T-cell (primary cell): ENCODE measurements at places on chromosomes 4 and X. TPM values are rescaled to one million over a fixed set of nuclear protein-coding genes. Genes with fewer than 3 reads are reported as not detected.

DNA sequence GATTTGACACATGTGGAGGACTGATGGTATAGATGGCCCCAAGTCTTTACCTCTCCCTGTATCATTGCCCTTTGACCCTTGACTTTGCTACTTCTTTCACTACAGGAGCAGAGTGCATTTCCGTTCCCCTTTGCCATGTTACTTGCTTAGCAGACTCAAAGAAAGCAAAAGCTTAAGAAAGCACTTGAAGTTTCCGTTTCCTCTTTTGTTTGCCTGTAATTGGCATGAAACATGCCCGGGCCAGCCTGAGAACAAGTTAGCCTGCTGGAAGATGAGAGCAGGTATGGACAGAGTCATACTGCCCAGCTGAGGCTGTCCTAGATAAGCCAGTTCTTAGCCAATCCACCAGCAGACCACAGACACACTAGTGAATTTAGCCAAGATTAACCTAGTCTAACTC, 206.0 kb downstream of the BCOR start:
- DNase-seq = peak; percentile 19

GRCh38 chr4:24278693-24279092, 305.7 kb downstream of the DHX15 start:
- no peak for DNase-seq

The IL1RAPL2 gene
- not detected for total RNA-seq

The DIPK2B gene
- not detected for total RNA-seq

GRCh38 chr4:48986654-48987164, 634 bp downstream of the CWH43 start:
- DNase-seq = no peak

GRCh38 chr4:107148904-107149303, 112.8 kb upstream of the DKK2 start:
- no peak for DNase-seq

GRCh38 chrX:44474410-44474809, 68.2 kb downstream of the FUNDC1 start:
- DNase-seq = no peak

DNA sequence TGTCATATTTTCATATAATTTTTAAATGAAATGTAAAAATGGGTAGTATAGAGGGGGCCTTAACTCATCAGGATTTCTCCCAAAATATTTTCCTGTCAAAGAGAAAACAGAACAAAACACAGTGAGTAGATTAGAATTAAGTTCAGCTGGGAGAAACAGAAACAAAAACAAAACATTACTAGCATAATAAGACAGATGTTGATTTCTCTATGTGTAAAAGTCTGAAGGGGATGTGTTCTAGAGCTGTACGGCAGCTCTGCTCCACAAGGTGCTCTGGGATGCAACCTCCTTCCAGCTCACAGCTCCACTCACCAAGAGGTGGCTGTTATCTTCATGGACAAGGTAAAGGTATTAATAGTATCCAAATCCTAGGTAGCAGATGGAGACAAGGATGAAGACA, 72.8 kb downstream of the ARHGEF38 start:
- no peak for DNase-seq

DNA sequence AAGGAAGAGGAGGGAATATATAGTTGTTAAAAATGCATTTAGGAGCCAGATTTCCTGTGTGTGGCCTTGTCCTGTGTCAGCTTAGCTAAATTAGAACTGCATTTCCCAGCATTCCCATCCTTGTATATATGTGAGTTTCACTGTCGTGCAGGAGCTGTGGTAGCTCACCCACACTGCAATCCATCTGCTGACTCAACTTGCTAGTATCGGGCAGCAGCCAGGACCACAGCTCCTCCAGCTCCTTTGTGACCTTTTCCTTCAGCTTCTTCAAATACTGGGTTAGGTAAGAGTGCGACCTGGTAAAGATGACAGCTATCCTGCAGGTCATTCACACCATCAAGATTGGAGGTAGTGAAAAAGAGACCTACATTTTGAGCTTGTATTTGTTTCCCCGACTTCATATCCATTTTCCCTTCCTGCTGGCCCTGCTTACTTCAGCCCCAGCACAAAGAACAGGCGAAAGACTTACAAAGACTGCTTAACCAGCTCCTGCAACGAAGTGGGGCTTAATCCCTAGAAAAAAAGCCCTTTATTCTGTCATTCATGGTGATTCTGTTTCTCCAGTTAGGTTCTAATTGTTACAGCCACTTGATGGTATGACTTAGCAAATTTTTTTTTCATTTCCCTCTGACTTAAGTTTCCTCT, 11.4 kb downstream of the ASIC5 start:
- no peak for DNase-seq

DNA sequence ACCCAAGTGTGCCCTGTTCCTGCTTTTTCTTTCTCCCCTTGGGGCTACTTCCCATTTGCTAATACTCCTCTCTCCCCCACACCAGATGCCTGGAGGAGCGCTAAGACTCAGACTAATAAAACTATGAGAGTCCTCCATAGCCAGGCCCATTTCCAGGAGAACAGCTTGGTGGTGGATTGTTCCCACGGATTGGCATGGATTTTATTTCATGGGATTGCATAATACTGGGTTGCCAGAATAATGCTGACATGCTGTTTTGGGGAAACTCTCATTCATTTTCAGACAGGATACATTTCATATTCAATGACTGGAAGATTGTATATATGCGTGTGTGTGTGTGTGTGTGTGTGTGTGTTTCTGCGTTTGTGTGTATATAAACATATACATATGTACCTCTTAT, 447.5 kb upstream of the PITX2 start:
- no peak for DNase-seq

The ZNF330 gene
- 37.9 TPM for total RNA-seq

The MEPE gene
- total RNA-seq = not detected

- DNase-seq = no peak
Measured at GRCh38 chrX:40116925-40117324, 19.2 kb upstream of the BCOR start.

- no peak for DNase-seq
Measured at GRCh38 chr4:45350438-45350837, 624.1 kb upstream of the GNPDA2 start.

The FGG gene
- total RNA-seq = 4.9 TPM

The CXCL1 gene
- not detected for total RNA-seq

- DNase-seq = no peak
Measured at GRCh38 chrX:107482046-107482445, 32.6 kb downstream of the FRMPD3 start.

The TRPC5OS gene
- total RNA-seq = 0.30 TPM

The CPZ gene
- total RNA-seq = 0.32 TPM

GRCh38 chr4:171813526-171814250, 484 bp downstream of the GALNTL6 start:
- DNase-seq = no peak

The NAP1L3 gene
- total RNA-seq = 7.1 TPM

DNA sequence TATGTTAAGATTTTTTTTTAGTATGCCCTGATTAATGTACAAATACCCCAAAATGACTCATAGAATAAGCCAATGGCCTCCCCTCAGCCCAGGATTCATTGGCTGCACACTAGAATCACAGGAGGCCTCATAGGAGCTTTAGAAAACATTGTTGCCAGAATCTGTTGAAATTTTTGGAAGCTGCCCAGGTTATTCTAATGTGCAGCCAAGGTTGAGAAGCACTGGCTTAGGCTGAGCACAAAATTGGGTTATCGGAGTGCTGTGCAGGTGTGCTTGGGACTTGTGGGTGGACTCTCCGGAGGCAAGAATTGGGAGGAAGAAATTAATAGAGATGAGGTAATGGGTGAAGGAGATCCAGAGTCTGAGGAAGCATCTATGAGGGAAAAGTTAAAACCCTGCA, 41.3 kb upstream of the VCX start:
- no peak for DNase-seq

DNA sequence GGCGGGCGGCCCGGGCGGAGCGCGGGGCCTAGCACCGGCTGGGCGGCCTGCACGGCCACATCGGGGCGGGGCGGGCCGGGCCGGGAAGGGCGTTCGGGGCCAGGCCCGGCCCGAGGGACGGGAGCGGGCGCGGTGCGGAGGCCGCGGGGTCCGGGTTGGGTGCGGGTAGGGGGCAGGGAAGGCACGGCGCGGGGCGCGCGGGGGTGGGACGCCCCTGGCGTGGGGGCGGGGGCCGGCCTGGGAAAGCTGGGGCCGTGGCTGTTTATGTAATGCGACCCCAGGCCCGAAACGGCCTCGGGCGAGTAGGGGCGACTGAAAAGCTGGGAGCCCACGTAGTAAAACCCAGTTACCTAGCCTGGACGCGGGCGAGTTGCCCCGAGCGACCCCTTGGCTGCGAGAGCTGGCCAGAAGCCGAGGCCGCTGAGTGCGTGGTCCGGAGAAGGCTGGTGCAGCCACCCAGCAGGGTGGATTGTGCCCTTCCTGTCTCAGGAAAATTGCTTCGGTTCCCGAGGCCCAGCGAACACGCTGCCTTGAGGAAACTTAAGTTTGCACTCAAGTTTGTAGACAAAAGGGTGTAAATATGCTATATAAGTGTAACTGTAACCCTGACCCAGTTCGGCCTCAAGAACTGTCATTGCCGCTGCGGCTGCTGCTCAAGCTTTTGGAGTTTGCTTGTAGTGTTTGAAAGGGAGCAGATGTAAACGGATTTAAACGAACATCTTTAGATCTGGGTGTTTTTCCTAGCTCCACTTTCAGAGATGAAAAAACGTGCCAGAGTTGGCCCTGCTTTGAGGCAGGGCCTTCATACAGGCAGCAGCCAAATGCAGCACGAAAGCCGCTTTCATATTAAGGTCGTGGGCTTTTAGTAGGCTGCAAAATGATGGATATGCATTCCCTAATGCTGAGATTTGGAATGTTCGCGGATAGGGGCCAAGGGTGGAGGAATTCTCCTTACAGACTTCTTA, 674 bp downstream of the SEC24B start:
- DNase-seq = no peak

The GAGE1 gene
- total RNA-seq = not detected

The ADH6 gene
- total RNA-seq = 0.16 TPM

DNA sequence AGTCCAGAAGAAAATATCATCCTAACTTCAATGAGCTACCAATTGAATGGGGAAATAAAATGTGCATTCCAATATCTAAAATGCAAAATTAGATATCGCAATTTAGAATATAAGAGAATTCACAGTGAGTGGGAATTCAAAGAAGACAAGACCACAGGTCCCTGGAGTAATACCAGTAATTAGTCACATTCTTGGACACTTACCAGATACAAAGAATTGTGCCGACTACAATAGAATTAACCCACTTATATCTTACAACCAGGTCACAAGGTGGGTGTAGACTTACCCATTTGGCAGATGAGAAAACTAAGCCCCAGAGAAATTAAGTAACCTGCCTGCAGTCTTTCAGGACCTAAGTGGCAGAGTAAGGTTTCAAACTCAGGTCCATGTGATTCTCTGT, 84.3 kb upstream of the C1QTNF7 start:
- no peak for DNase-seq

- DNase-seq = no peak
Measured at GRCh38 chr4:175776217-175776616, 35.8 kb downstream of the GPM6A start.

DNA sequence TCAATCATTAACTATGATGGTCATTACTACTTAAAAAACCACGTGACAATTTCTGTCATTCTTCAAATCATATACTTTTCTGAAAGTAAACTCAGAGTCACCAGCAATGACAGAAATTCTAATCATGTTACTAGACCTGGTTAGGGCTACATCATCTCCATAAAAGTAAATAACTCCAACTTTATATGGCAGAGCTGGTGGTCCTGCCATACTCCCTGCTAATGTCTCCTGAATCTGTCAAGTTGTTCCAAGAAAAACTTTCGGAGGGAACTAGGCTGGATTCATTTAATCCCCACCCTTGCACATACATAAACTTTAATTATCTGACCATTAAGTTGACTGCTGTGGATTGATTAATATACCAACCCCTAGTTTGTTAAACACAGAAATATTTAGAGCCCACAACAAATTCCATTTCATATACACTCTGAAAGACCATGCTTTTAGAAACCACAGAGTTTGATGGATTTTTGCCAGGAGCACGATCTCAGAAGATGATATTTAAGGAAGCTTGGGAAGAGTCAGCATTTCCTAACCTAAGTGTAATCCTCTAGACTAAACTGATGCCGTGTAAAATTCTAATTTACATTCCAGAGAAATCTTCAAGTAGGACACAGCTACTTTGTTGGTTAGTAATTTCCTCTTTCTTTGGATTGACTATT, 577.0 kb downstream of the FAT4 start:
- no peak for DNase-seq

The PPP1R2C gene
- 5.4 TPM for total RNA-seq

DNA sequence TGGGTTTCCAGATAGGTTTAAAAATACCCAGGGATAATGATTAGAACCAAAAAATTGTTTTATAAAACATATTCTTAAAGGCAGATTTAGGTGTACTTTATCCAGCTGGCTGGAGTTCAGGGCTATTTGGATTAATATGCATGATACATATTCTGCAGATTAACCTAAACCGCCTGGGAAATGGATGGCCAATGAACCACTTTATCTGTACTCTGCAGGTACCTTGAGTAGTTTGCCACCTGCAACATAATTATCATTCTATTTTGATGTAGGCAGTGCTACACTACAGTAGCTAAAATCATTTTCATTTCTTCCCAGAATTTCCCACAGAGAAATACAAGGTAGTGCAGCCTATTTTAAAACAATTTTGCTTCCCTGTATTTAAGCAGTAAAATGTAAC, 683.2 kb upstream of the GNPDA2 start:
- DNase-seq = no peak

GRCh38 chr4:111027526-111027925, 404.6 kb upstream of the PITX2 start:
- DNase-seq = no peak

GRCh38 chrX:17443556-17443955, 68.6 kb downstream of the NHS start:
- no peak for DNase-seq

The RAB33A gene
- total RNA-seq = 13.9 TPM

- no peak for DNase-seq
Measured at GRCh38 chr4:6763330-6763851, 19.1 kb upstream of the KIAA0232 start.

DNA sequence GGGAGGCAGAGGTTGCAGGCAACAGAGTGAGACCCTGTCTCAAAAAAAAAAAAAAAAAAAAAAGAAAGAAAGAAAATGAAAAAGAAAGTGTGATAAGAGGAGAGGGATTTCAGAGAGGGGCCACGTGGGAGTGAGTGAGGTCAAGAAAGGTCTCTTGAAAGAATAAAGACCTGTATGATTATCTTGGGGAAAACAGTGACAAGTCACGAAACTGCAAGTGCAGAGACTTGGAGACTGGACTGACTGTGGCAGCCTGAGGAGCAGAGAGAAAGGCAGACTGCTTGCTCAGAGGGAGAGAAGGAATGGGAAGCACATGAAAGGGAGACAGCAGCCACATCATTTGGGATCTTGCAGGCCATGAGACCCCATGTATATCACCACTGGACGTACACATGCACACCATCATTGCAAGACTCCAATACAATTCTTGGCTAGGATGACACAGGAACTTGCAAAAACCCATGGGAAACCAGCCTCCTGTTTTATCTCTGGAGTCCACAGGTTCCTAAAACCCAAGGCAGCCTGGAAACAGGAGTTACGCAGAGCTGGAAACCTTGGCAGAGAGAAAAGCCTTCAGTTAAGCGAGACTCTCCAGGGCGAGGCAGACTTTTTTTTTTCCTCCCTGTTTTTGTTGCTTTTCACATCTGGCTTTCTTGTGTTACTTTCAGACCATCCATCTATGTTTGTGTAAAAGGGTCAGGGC, 207.0 kb upstream of the TBL1X start:
- DNase-seq = no peak

DNA sequence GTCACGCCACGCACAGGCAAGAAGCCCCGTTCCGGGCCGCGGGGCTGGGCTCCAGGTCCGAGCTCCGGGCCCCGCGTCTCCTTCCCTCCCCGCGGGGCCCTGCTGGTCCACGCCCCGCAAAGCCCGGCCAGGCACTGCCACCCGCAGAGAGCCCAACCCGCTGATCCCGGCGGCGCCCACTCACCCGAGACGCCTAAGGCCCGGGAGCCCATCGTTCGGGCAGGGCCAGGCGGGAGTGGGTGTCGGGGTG, 870 bp downstream of the PDZD4 start:
- no peak for DNase-seq

The PCDH7 gene
- total RNA-seq = 0.09 TPM

The CXCL8 gene
- 0.41 TPM for total RNA-seq
